T-helper 2 cell treated with Interferon-gamma antibody and Interleukin-4, amounts not matched to agents 5 μg/mL and 100 μg/mL, for 36 hours (primary cell): ENCODE measurements at places on chromosomes 2 and 18.

DNA sequence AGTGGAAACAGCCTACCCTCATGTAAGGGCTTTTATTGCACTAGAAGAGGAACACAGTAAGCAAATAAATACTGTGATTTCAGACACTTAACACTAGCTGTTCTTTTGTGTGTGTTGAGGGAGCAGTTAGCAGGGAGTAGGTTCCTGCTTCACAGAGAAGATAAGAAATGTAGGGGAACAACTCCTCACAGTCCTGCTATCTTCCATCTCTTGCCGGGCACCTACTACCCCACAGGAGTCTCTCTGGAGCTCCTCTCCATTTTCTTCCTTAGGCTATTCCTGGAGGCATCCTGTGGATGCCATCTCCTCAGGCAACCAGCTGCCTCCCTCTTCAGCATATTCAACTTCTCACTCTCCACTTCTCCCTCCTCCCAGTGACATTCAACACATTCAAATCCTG, 145.0 kb downstream of the SRBD1 start:
- DNase-seq = no peak

- DNase-seq = no peak
These were observed 267.3 kb downstream of the TCF4 start for GRCh38 chr18:55320424-55321264.

DNA sequence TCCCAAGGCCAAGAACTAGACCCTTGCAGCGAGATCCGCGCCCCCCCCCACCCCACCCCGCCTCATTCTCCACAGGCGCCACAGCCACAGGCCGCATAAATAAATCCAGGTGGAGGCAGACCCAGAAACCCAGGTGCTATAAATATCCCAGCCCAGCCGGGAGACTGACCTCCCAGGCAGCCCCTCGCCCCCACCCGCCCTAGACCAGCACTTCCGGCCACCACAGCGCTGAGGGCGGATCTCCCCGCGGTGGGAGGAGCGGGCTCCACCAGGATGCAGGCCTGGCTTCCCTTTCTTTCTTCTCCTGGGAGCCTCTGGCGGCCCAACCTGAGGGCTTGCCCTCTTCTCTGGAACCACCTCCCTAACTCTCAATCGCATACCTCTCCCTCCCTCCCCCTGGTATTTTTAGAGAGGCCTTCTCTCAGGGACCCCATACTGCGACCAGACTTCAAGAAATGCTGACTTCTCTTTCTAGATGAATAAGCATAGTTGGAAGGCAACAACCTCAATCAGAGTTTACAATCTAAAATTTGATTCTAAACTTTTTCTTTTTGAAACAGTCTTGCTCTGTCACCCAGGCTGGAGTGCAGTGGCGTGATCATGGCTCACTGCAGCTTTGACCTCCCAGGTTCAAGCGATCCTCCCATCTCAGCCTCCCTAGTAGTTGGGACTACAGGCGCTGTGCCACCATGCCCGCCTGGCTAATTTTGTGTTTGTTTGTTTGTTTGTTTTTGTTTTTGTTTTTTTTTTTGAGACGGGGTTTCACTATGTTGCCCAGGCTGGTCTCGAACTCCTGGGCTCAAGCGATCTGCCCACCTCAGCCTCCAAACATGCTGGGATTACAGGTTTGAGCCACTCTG, 55.0 kb downstream of the PKDCC start:
- DNase-seq = peak; percentile 35

GRCh38 chr2:2324565-2325101, 6.4 kb downstream of the MYT1L start:
- no peak for DNase-seq

DNA sequence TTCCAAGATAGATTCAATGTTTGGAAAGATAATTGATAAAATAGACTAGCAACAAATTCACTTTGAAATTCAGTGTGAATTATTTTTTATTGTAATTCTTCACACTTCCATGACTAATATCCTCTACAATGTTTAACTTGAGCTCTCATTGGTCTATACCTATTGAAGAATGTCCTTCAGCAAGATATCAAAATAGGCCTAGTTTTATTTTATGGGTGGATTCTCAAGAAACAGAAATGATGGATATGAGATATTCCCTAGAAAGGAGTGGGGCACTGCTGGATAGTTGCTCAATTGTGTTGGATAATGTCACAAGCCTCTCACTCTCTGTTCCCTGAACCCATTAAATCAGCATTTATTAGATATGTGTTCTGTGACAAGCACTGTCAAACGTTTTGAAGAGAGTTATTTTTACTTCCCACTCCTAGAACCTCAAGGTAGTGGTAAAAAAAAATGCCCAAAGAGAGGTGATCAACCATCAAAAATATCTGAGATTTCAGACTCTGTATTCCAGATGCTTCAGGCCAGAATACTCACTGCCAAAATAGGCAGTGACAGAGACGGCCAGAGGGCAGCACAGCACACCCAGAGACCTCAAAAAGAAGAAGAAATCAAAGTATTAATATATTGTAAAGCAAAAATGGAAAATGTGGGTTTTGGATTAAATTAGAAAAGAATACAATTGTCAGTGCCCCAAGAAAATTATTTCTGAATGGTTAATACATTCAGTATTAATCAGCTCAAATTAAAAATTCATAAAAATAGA, 87.5 kb downstream of the TRIB2 start:
- DNase-seq = no peak

- DNase-seq = no peak
These were observed 71.9 kb downstream of the EPC2 start for GRCh38 chr2:148716378-148716920.

DNA sequence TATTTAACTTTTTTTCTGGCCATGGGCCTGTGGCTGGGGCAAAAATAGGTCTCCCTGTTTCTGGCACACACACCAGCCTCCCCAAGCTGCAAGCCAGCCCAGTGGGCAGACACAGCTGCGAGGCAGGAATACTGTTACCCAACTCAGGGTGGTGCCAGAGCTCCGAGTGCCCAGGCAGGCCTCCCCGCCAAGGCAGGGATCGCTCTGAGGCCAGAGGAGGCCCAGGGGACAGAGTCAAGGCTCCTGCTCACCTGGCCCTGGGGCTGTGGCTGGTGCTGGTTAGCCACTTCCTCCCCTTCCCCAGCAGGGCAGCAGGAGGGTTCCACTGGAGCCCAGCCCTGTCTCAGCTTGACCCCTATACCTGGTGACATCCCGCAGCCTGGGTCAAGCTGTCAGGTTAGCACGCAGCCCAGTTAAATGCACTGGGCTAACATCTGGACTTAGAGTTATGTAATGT, 67.1 kb upstream of the EPAS1 start:
- no peak for DNase-seq

DNA sequence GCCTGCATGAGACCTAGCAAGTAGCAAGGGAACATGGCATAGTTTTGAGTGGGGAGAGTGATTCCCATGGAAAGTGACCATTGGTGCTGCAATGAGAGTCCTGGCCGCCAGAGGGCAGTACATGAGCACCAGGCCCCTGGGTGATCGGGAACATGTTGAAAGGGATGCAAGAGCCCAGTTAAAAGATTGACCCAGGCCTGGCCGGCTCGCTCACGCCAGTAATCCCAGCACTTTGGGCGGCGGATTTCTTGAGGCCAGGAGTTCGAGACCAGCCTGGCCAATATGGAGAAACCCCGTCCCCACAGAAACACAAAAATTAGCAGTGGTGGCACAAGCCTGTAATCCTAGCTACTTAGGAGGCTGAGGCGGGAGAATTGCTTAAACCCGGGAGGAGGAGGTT, 22.2 kb downstream of the FAP start:
- DNase-seq = peak; percentile 45

GRCh38 chr2:241451840-241452506, 56.4 kb downstream of the STK25 start:
- no peak for DNase-seq

DNA sequence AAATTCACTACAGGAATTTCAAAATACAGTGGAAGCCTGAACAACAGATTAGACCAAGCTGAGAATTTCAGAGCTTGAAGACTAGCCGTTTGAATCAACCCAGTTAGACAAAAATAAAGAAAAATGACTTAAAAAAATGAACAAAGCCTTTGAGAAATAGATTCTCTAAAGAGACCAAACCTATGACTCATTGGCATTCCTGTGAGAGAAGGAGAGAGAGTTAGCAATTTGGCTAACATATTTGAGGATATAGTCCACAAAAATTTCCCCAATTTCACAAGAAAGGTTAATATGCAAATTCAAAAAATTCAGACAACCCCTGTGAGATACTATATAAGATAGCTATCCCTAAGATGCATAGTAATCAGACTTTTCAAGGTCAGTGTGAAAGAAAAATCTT, 78.0 kb downstream of the MYO3B start:
- DNase-seq = no peak

GRCh38 chr18:50793641-50794565, 25.9 kb downstream of the MRO start:
- DNase-seq = no peak

GRCh38 chr2:172705352-172705751, 30.3 kb upstream of the RAPGEF4 start:
- no peak for DNase-seq

DNA sequence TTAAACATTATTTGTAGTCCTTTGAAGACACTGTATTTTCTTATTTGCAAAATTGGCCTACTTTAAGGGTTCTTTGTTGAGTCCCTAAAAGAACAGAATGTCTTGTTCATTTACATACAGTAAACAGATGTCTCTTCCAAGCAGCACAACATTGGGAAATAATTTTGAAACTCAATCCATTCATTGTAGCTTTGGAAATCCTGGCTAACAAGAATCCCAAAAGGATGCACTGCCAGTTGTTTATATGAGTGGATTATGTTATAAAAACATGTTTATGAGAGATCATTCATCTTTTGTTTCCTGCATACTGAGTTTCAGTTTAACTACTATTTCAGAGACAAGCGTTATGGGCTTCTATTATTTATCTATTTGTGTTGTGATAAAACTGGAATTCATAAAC, 499.3 kb downstream of the PID1 start:
- DNase-seq = no peak

GRCh38 chr2:46490521-46491141, 11.3 kb downstream of the TMEM247 start:
- no peak for DNase-seq

DNA sequence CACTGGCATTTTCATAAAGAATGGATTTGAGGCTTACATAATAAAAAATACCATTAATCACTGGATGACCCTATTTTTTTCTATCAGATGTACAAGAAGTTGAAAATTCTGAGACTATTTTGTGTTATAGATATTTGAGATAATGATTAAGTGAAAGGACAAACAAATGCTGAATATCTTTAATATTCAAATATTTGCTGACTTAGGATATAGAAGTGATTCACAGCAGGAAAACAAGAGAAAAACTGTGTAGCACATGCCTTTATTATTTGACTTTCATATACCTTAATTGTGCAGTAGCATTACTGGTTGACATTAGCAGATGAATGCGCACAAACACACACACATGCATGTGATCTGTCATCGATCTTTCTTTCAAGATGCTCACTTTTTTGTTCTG, 766.5 kb downstream of the SATB2 start:
- DNase-seq = no peak

GRCh38 chr2:224650815-224651439, 65.2 kb downstream of the CCDC195 start:
- no peak for DNase-seq

- no peak for DNase-seq
These were observed 83.7 kb upstream of the CTDP1 start for GRCh38 chr18:79595876-79596374.

GRCh38 chr2:19033240-19033639, 325.2 kb downstream of the OSR1 start:
- DNase-seq = no peak

DNA sequence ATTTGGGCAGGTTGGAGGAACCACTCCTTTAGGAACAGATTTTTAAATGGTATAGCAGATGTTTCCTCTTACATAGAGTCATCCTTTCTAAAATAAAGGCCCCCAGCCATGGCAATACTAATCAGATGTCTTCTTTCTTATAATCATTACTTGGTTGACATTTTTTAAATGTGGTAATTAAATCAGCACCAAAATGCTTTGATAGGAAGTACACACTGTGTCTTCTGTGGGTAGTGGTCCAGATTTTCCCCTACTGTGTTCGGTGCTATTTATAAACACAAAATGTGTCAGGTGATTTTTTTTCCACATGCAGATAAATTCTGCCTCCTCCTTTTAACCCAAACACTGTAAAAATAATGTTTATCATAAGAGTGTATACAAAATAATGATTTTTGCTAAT, 200.9 kb upstream of the DTNA start:
- DNase-seq = no peak

DNA sequence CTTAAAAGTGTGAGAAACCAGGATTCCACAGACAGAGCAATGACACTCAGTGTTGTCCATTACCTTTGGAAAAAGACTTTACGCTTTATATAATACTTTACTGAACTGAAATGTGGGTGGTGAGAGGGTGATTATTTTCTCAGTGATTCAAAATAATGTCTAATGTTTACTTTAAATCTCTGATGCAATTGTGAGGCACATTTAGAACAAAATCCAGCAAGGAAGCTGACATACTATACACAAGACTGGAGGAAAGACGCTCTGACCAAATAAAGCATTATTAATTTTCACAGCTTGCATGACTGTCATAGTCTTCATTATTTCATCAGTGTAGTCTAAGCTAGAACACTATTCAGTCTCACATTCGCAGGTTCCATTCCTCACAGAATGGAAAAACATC, 34.1 kb upstream of the STAT1 start:
- DNase-seq = no peak

GRCh38 chr18:111306-112014, 46.9 kb upstream of the USP14 start:
- DNase-seq = peak; percentile 60

GRCh38 chr2:219245899-219246230, 586 bp downstream of the STK16 start:
- no peak for DNase-seq

GRCh38 chr2:129775952-129776653, 203.4 kb upstream of the RAB6C start:
- DNase-seq = no peak

DNA sequence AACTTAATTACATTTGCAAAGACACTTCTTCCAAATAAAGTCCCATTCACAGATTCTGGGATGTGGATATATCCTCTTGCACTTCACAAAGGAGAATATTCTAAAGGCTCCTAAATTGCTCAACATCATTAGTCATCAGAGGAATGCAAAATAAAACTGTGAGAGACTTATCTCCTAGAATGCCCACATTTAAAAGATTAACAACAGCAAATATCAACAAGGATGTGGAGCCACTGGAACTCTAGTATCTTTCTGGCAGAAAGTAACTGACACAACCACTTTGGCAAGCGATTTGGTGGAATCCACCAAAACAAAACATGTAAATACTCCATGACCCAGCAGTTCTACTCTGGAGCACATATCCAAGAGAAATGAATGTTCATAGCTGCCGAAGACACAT, 4.6 kb downstream of the NEU2 start:
- no peak for DNase-seq

GRCh38 chr2:156110890-156111289, 221.6 kb downstream of the NR4A2 start:
- no peak for DNase-seq

DNA sequence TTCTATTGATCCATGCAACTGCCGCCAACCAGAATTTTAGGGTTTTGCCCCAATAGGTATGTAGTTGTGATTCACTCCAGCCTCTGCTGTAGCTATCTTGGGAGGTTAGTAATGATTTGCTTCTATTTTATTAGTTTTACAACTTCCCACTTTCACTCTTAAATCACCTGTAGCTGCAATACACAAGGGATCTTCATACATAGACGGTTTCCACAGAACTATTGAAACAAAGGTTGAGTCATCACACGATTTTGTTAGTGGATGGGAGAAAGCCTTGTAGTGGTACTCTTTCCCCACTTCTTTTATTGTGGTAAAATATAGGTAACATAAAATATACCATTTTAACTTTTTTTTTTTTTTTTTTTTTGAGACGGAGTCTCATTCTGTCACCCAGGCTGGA, 104.2 kb upstream of the SPRED2 start:
- no peak for DNase-seq
